Muscle of back (tissue), 13 donors: ENCODE measurements at places on chromosomes 11 and 22.

DNA sequence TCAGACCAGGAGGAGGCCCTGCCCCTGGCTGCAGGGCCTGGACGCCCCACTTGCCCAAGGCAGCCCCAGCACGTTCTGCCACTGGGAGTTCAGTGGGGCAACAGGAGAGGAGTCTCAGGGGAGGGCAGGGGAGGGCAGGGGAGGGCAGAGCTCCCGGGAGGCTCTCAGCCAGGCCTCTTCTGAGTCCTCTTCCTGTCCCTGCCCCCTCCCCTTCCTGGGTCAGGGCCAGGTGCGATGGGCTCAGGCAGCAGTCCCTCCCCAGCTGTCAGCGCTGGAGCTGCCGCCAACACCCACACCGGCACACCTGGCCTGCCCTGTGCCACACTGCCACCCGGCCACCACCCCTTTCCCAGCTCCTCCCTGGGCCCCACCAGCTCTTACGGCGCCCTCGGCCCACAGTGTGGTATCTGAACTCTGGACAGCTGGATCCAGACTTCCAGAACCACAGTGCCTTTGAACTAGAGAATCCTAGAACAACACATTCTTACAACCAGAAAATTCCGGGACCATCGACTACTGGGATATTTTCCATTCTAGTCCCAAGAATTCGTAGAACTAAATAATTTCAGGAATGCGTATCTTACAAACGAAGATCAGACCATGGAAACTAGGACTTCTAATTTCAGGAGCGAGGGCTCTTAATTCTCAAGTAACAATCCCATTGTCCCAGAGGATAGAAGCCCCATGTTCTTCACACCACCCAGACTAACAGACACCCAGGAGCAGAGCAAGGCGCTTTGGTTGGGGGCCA, 21.8 kb downstream of the RPL3 start:
- no peak for DNase-seq

GRCh38 chr11:2975594-2975993, 16.5 kb downstream of the NAP1L4 start:
- no peak for DNase-seq

DNA sequence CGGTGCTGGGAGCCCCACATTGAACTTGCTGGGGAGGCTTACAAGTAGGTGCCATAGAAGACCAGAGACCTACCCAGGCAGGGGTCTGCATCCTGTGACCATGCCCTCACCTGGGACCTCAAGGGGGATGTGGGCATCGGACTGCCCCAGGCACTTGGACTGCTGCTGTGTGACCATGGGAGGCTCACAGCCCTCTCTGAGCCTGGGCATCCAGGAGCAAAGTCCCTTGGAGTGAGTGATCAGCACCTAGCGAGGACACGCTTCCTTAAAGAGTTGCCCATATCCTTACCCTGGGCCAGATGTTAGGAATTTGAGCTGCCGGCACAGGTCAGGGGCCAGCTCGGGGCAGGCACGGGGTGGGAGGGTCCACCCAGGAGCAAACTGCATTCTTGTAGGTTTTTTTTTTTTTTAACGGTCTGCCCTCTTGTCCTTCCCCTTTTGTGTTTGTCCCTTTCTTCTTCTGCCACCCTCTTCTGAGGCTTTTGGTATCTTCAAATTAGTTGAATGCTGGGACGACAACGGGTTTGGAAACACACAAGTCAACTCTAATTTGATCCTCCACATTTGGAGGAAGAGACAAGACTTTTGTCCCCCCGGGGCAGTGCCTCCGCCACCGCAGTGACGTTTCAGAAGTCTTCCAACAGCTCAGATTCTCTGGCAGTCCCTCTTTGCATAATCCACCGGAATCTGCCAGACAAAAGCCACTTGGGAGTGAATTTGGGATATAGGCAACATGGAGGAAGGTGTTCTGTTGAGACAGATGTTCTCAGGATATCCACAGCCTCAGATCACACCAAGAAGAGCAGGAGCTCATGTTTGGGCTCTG, 46.1 kb upstream of the LINC01488 start:
- DNase-seq = no peak

GRCh38 chr11:13434247-13435205, 28.5 kb downstream of the BTBD10 start:
- DNase-seq = no peak

GRCh38 chr11:125960771-125961170, 14.9 kb downstream of the VSIG10L2 start:
- DNase-seq = no peak

DNA sequence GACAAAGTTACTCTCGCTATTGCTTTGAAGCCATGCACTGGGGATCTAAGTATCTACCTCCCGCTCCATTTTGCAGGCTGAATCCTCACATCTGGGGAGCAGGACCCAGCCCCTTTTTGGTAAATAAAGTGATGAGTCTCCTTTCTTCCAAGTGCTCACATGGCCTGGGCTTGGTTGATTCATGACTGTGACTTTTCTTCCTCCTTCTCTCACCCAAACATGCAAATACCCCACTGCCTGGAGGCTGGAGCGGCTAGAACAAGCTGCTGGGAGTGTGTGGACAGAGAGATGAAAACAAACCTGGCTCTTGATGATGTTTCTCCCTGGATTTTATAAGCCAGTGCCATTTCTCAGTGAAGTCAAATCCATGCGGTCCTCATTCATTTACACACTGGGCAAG, 72.7 kb downstream of the TRIM29 start:
- DNase-seq = no peak

GRCh38 chr22:27150544-27150941, 493.2 kb downstream of the MIAT start:
- DNase-seq = no peak

GRCh38 chr22:39144101-39144767, 8.2 kb downstream of the CBX7 start:
- DNase-seq = no peak

GRCh38 chr11:26947379-26947844, 46.5 kb upstream of the FIBIN start:
- peak; percentile 83 for DNase-seq

GRCh38 chr22:19480173-19480568, 451 bp downstream of the CDC45 start:
- DNase-seq = no peak

GRCh38 chr22:46590334-46590733, 29.9 kb upstream of the GRAMD4 start:
- no peak for DNase-seq

DNA sequence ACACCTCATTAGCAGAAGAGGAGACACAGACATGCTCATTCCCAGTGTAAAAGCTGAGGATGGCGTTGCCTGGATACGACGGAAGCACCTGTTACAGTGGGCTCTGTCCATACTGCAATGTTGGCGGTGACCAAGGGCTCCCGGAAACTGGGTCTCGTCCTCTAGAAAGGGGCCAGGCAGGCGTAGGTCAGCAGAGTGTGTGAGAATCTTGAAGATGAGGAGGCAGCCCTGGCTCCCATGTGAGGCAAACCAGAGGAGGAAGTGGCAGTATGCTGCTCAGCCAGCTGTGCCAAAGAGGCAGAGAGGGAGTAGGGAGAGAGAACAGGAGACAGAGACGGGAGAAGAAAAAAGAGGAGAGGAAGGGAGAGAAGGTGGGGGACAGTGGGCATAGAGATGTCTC, 10.3 kb downstream of the LTO1 start:
- DNase-seq = no peak

DNA sequence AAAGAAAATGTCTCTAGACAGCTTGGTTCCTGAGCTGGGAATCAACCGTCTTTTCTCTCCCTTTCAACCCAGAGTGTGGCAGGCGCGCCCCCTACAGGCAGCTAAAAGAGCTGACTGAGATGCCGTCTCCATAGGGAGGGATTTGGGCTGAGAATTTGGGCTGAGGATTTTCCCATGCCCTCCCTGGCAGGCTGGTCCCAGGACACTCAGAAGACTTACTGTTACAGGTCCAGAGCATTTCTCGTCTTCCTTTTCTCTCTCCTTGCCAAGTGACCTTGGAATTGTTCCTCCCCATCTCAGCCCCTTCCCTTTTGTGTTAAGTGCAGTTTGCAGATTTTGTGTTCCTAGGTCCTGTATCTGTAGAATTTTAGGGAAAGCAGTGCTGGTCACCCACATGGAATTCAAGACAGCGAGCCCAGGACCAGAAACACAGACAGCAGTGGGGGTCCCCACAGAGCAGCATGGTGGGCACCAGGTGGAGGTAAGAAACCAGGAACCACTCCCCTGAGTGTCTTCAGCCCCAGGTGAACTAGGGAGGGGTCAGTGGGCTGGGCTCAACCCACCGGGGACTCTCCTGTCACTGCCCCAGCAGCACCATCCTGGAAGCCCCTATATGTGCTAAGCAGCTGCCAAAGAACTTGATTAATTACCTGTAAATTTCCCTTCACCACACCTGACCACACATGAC, 9.9 kb upstream of the IGLL5 start:
- peak; percentile 62 for DNase-seq

DNA sequence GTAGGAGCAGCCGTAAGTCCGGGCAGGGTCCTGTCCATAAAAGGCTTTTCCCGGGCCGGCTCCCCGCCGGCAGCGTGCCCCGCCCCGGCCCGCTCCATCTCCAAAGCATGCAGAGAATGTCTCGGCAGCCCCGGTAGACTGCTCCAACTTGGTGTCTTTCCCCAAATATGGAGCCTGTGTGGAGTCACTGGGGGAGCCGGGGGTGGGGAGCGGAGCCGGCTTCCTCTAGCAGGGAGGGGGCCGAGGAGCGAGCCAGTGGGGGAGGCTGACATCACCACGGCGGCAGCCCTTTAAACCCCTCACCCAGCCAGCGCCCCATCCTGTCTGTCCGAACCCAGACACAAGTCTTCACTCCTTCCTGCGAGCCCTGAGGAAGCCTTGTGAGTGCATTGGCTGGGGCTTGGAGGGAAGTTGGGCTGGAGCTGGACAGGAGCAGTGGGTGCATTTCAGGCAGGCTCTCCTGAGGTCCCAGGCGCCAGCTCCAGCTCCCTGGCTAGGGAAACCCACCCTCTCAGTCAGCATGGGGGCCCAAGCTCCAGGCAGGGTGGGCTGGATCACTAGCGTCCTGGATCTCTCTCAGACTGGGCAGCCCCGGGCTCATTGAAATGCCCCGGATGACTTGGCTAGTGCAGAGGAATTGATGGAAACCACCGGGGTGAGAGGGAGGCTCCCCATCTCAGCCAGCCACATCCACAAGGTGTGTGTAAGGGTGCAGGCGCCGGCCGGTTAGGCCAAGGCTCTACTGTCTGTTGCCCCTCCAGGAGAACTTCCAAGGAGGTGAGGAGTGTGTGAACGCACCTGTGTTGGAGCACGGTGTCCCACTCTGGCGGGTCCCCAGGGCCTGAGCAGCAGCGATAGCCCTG, at the start of gene TAGLN:
Gene TAGLN (plus strand): TSS at position 318 of the 863 bp plus-strand sequence. CDS start 3,644 bp downstream, outside the sequence.
- DNase-seq = peak; percentile 72

DNA sequence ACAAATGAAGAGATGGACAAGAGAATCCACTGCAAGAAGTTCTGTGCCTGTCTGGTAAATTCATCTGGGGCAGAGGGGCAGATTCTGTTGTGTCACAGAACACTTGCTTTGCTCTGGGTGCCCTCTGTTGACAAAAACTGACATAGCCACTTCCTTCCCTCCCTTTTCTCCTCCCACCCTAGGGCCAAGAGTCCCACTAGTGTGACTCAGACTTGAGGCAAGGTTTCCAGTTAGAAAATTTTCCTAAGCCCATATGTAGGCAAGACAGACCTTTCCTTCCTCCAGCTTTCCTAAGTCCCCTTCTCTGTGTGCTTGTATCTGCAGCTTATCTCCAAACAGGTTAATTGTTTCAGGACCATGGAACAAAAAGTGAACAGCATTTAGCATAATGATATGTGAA, 106.8 kb downstream of the RBFOX2 start:
- peak; percentile 88 for DNase-seq

DNA sequence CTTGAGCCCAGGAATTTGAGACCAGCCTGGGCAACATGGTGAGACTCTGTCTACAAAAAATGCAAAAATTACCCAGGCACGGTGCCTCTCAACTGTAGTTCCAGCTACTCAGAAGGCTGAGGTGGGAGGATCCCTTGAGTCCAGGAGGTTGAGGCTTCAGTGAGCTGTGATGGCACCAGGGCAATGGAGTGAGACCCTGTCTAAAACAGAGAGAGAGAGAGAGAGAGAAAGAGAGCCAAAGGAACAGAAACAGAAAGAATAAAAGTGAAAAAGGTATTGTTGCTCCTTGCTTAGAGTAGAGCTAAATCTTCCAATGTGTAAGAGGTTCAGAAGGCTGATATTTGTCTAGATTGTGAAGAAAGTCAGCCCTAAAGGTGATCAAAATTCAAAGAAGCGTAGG, 8.9 kb upstream of the ETS1 start:
- no peak for DNase-seq

DNA sequence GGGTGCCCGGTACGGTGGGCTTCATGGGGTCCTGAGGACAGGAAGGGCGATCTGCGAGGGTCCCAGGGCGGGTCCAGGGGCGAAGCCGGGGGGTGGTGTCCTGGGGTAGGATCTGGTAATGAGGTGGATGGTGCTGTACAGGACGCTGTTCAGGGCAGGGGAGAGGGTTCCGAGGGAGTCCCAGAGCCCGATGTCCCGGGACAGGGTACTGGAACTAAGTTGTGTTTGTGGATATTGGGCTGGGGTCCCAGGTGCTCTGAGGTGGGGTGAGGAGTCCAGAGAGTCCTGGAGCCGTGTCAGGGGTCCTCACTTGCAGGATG, 426 bp downstream of the LZTR1 start:
- DNase-seq = no peak

DNA sequence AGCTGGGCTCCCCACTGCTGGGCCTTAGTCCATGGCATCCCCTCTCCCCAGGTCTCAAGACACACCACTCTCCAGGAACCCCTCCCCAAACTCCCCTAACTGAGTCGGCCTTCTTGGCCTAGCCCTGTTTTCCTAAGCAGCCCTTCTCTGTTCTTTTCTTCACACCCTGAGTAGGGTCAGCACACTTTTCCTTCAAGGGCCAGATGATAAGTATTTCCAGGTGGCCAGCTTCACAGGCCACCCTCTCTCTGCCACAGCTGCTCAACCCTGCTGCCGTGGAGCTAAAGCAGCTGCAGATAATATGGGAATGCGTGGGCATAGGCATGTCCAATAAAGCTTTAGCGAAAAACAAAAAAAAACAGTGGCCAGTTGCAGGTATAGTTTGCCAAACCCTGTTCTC, 24.1 kb downstream of the DGCR2 start:
- DNase-seq = no peak

DNA sequence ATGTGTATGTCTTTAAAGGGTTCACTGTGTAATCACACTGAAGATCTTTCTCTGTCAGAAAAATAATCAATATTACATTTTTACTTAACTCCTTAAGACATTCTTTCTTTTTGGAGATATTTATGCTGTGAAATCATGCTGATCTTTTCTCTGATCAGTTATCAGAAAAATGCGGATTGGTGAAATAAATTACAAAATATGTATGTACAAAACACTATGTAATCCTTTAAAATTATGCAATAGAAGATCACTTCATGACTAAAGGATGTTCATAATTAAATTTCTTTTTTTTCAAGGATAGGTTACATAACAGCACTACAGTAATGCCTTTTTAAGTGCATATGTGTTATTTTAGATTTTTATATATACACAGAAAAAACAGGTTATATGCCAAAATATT, 24.7 kb downstream of the BTBD10 start:
- no peak for DNase-seq

GRCh38 chr22:19641254-19641982, 72.9 kb upstream of the SEPTIN5 start:
- no peak for DNase-seq

GRCh38 chr11:100515087-100515486, 172.0 kb upstream of the ARHGAP42 start:
- DNase-seq = no peak
